GM19239 (cell line): ENCODE measurements at places on chromosomes 3 and 15.

- DNase-seq: no peak
Observed at GRCh38 chr15:55649058-55649423, 60.9 kb upstream of the PYGO1 start.

- DNase-seq: no peak
Observed at GRCh38 chr15:58243070-58243469, 104.9 kb downstream of the AQP9 start.

DNA sequence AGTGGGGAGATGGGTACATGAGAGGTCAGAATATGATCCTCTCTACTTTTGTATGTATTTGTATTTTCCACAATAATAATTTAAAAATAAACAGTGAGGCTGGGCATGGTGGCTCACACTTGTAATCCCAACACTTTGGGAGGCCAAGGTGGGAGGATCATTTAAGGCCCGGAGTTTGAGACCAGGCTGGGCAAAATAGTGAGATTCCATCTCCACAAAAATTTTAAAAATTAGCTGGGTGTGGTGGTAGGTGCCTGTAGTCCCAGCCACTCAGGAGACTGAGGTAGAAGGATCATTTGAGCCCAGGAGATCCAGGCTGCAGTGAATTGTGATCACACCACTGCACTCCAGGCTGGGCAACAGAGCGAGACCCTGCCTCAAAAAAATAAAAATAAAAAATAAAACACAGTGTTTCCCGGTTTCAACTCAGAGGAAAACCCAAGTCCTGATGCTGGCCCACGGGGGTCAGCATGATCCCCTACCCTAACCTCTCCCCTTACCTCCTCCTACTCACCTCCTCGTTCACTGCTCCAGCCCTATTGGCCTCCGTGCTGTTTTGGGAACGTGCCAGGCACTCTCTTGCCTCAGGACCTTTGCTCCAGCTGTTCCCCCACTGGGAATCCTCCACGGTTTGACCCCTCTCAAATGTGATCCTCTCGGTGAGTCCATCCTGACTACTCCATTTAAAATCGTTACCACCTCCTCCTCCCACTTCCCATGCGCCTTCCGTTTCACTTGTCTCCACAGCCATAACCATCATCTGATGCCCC lies 2.9 kb upstream of the KLHL40 start:
- DNase-seq: no peak

- DNase-seq: no peak
Observed at GRCh38 chr15:40949756-40950207, 3.5 kb upstream of the CHAC1 start.

- peak; percentile 96 for DNase-seq
Observed at GRCh38 chr3:47824541-47825473, 21.9 kb downstream of the DHX30 start.
